Central memory CD8-positive, alpha-beta T cell (primary cell): ENCODE measurements at places on chromosomes 13 and 19.

DNA sequence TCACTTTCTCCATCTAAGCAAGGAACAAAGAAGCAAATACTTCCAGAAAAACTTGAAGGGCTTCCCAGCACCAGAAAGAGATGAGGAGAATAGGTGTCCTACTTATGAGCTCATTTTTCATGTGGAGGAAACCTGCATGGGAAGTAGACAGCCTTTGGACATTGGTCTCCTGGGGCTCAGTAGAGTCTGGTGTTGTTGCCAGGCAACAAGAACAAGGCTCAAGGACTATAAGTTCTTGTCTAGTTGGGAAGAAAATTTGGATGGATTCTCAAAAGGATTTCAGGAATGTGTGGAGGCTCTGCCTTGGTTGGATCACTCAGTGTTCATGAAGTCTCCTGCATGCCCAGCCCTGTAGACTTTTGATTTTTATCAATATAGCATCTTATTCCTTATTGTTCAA, 84.5 kb downstream of the MBNL2 start:
- no peak for DNase-seq

DNA sequence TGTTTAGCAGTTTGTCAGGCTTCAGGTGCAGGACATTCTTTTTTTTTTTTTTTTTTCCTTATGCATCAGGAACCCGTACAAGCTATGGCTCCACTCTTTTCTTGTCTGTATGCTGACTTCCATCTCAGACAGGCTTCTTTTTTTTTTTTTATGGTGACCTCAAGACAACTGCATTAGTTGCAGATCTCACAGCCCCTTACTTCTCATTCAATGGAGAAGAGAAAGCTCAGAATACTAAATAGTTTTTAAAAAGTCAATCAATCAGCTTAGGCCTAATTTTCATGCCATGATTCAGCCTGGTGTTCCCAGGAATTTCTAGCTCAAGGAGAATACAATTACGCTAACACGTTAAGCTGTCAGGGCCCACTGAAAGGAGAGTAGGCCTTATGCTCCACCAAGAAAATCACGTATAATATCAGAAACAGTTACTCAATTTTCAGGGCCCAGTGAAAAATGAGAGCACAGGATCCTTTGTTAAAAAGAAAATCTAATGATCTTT, 1596.0 kb upstream of the MIR17HG start:
- DNase-seq = no peak

GRCh38 chr13:88074794-88075510, 403.8 kb downstream of the SLITRK5 start:
- DNase-seq = no peak

GRCh38 chr13:30373727-30374126, 48.6 kb upstream of the UBE2L5 start:
- no peak for DNase-seq

DNA sequence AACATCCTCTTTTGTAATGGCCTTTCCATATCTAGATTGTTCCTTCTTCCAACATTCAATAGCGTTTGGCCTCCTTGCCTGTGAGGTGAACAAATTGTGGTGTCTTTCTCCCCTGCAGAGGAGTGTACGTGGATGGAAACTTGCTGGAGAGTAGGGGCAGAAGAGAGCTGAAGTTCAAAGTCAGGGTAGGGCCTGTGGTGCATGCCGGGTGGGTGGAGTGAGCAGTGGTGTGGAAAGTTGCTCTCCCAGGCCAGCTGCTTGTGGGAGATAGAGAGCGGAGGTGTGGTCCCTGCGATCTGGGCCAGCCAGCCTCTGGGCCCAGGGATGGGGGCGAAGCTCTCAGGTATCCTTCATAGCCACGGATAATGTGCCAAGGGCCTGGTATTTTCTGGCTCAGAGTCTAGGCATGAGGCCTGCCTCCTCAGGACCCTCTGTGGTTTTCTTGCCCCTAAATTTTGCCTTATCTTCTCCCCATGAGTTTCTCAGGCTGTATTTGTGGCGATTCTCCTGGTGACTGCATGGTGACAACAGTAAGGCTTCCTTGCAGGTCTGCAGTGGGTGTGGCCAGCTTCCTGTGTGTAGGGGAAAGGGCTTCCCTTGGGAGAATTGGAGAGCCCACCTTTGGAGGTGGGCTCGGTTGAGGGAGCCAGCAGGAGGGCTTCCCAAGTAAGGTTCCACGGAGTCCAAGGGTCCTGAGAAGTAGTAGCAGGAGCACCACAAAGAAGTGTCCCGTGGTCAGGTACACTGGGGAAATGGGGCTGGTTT, 6.7 kb downstream of the RGCC start:
- no peak for DNase-seq

DNA sequence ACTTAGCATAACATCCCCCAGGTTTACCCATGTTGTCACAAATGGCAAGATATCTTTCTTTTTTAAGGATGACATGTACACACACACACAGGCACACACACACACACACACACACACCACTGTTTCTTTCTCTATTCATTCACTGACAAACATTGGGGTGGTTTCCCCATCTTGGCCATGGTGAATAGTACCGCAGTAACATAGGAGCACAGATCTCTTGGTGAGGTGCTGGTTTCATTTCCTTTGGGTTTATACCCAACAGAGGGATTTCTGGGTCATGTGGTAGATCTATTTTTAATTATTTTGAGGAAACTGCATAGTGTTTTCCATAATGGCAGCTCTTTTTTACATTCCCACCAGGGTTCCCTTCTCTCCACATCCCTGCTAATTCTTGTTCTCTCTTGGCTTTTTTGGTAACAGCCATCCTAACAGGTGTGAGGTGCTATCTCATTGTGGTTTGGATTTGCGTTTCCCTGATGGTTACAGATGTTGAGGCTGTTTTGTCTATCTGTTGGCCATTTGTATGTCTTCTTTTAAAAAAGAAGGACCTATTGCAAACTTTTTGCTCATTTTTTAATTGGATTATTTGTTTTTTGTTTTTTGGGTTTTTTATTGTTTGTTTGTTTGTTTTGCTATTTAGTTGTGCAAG, 251.7 kb upstream of the IRS2 start:
- DNase-seq = no peak

DNA sequence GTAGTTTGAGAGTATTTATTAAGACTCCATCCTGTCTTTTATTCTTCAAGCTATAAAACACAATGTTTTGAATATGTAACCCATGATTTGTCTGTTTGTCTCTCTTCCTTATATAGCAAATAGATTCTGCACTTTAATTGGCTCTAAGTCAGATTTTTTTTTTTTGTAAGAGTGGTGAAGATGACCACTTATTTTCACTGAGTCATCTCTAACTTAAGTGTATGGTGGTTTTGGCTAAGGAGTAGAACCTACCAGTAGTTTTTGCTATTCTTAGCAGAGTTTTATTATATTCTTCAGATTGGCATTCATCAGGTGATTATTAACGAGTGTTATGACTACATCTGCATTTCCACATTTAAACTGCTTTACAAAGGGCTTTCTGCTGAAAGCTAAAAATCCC, 194.7 kb downstream of the LMO7 start:
- DNase-seq = no peak

DNA sequence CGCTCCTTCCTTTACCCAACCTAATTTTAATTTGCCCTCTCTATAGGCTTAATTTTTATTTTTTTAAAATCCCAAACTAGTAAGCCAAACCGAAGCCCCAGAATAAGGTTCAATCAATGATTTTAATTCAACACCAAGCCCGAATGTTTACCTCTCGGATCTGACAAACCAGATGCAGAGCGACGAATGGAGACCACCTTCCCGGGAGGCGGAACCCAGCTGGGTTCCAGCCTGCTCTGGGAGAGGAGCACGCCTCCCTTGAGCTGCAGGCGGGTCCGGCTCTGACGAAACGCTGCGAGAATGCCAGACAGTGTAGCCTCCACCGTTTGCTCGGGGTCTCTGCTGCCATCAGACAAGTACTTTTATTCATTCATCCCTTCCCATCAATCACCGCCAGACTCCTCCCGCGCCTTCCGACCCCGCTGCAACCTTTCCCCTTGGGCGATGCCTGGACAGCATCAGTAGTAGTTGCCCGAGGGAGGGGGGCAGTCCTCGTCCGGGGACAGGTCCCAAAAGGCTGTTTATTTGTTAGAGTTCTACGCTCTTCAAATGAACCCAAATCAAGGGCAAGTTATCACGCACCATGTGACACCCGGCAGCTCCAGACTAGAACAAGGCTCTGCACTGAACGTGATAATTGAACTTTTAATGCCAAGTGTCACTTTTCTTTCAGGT, 752 bp upstream of the EDNRB start:
- DNase-seq = no peak

GRCh38 chr19:33678796-33679585, 57.2 kb downstream of the CHST8 start:
- no peak for DNase-seq

DNA sequence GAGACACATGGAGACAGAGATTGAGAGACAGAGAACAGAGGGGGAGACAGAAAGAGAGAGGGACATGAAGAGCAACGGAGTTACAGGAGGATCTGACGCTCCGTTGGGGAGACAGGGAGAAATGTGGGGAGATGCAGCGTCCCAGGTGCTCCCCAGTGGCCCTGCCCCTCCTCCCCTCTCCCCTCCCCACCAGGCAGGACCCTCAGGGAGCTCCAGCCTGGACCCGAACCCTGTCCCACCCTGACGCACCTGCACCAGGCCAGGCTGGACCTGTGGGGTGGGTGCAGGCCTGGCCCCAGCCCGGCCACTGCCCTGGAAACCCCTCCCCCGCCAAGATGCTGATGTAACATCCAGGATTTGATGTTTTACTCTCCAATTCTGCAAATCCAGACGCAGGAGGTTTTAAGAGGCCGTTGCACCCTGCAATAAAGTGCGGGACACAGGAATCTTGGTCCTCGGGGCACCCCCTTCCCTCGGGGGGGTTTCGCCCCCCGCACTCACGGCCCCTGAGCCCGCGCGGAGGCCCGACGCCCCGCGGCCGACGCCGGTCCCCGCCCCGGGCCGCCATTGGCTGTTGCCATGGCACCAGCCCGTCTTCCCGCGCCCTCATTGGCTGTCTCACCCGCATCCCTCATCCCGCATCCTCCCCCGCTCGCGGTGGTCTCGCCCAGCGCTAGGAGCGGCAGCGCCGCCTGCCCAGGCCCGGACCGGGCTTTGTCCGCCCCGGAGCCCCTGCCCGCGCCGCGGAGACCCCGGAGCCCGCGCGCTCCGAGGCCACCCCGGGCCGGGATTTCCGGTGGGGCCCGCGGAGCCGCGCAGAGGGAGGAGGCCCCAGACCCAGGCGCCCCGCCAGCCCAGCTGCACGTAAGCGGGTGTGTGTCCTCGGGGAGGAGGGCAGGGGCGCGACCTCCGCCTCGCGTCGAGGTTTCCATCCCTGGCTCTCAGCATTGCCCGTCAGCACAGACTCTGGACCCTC, at the start of gene APC2:
APC2 (plus strand) TSS at position 655 of the 976 bp plus-strand sequence. CDS start 2,881 bp downstream, outside the sequence.
- DNase-seq = no peak

- DNase-seq = no peak
These were observed 9.8 kb downstream of the PPP1R15A start for GRCh38 chr19:48881741-48882657.

DNA sequence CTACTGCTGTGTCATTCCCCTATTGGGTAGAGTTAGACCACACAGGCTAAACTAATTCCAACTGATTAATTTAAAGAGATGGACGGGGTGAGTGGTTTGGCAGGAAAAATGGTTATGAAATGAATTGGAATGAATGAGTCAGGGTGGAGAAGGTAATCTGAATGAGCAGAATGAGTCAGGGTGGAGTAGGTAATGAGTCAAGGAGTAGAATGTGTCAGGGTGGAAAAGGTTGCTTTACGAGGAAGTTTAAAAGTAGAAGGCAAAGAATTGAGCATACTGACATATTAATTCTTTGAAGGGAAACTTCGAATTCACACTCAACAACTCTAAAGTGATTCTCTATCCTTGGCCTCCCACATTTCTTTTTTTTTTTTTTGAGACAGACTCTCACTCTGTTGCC, 12.7 kb upstream of the ZNF121 start:
- DNase-seq = no peak

DNA sequence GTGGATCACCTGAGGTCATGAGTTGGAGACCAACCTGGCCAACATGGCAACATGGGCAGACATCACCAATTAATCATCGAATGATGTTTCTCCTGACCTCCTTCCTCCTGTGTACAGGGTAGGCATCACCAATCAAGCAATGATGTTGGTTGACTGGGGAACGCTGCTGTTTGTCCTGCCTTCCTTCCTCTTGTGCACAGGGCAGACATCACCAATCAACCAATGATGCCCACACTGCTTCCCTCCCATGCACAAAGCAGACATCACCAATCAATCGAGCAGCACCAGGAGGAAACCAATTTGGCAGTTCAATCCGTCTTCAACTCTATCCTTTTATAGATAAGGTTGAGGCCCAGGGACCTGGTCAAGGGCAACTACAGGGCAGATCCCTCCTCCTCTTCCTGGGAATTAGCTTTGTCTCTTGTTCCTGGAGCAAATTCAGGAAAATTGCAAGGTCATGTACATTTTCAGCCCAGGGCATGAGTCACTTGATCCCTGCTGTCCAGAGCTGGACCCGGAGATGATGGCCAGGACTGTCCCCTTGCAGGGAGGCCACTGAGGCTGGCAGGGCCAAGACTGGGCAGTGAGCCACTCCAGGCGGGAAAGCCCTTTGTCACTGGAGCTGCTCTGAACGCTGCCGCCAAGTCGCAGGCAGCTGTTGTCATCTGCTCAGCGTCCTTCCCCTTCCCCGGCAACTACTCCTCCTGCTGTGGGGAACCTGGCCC, 5.3 kb upstream of the CSNK1G2 start:
- no peak for DNase-seq

GRCh38 chr13:98664924-98665637, 87.4 kb downstream of the SLC15A1 start:
- DNase-seq = no peak

DNA sequence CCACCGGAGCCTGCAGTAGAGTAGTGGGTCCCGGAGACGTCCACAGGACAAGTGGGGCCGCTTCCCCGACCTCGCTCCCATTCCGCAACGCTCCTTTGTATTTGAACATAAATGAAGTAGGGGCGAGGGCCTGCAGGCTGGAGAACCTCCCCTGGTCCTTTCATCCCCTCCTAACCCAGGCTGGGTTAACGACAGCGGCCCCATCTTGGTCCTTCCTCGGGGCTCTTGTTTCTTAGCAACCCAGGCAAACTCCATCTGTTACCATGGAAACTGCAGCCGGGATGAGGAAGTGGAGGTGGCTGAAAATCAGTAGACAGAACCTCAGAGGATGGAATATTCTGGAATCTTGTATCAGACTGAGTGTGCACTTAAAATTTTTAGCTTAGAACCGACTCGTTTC, 132.6 kb upstream of the USP29 start:
- no peak for DNase-seq

DNA sequence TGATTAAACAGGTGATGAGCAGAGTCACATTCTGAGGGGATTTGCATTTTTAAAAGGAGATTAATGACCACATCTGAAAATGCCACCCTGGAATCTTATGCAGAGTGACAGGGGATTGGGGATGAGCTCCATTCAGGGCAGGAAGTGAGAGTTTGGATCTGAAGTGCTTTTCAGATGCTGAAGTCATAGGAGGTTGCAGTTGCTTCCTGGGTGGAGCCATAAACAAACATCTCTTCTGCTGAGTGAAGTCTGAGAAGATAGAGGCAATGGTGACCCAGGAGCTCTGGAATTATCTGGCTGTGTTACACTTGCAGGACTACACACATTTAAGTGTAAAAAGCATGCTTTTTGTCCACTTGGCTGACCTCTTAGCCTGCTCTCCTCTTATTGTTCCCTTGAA, 51.4 kb upstream of the PSG8 start:
- no peak for DNase-seq
